ENCODE measurements at places on chromosomes 12 and 14.

DNA sequence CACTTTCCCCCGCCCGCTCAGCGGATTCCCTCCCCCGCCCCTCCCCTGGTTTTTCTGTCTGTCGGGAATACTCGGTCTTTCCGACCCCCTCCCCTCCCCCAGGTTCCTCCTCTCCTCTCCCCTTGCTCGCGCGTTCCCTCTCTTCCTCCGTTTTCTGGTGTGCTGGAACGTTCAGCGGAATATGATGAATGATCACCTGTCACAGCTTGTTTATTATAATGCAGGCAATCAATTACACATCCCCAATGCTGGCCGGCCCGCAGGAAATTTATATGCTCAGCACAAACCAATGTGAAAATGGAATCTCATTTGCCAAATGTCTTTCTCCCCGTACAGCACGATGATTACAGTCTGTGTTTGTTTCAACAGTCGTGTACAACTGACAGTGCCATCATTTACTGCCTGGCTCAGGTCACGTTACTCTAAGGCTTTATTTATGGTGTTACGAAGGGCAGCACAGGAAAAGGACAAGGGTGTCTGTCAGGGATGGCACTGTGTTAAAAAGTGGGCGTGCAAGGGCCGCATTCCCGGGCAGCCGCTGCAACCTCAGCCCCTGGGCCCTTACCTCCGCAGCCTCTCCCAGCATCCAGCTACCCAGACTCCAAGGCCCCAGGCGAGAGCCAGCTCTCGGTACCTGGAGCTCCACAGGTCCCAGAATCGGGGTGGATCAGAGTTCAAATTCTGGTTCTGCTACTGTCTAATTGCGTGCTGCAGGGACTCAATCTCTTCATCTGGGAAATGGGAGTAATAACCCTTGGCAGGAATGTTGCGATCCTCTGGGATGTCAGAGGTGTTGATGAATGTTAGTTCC, 24.7 kb upstream of the MAP1LC3B2 start:
- H3K4me1 ChIP-seq, result peaks cover 27% of the 10 kb centered on the region
- no peak overlapping the region for H3K27ac ChIP-seq
- no peaks in the 10 kb centered on the region for H3K36me3 ChIP-seq
- H3K4me3 ChIP-seq, result peak overlapping the region; percentile 66

- no peaks in the 10 kb centered on the region for H3K27me3 ChIP-seq
- H3K36me3 ChIP-seq, result peaks cover 22% of the 10 kb centered on the region
- peaks cover 31% of the 10 kb centered on the region for H3K4me1 ChIP-seq
- no peak overlapping the region for H3K27ac ChIP-seq
These were observed 4.8 kb downstream of the TXNDC16 start for GRCh38 chr14:52547526-52547925.

- no peak overlapping the region for H3K27ac ChIP-seq
- H3K36me3 ChIP-seq, result no peaks in the 10 kb centered on the region
- no peak overlapping the region for H3K4me3 ChIP-seq
- DNase-seq, result no peak
- H3K4me1 ChIP-seq, result no peaks in the 10 kb centered on the region
- H3K27me3 ChIP-seq, result peaks cover 11% of the 10 kb centered on the region
These were observed 150.7 kb upstream of the C14orf180 start for GRCh38 chr14:104428860-104429259.

- H3K27ac ChIP-seq, result no peak overlapping the region
- H3K27me3 ChIP-seq, result no peaks in the 10 kb centered on the region
- H3K4me3 ChIP-seq, result no peak overlapping the region
- H3K4me1 ChIP-seq, result no peaks in the 10 kb centered on the region
These were observed 67.8 kb downstream of the METTL25 start for GRCh38 chr12:82426081-82426480.

DNA sequence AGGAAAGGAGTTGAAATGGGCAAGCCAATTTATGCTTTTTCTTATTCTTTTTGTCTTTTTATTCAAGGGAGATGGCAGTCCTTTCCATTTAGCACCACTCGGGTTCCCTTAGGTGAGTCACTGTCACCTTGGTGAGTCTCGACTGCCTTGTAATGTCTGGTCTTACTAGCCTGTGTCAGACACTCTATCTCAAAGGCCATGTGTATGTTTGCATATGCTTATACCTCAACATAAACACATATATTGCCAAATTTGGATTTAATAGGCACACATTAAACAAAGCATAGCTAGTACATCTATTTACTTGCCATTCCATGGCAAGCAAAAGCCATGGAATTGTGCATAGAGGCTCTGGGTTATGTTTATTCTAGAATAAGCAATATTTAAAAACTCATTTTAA, 624.9 kb upstream of the FOXG1 start:
- no peak for DNase-seq
- no peaks in the 10 kb centered on the region for H3K36me3 ChIP-seq
- H3K4me1 ChIP-seq, result no peaks in the 10 kb centered on the region
- no peaks in the 10 kb centered on the region for H3K27me3 ChIP-seq
- H3K4me3 ChIP-seq, result no peak overlapping the region

- peaks cover 22% of the 10 kb centered on the region for H3K27me3 ChIP-seq
- no peak for DNase-seq
- H3K4me3 ChIP-seq, result no peak overlapping the region
- no peak overlapping the region for H3K27ac ChIP-seq
These were observed 4.4 kb upstream of the GALNT9 start for GRCh38 chr12:132333766-132334165.

DNA sequence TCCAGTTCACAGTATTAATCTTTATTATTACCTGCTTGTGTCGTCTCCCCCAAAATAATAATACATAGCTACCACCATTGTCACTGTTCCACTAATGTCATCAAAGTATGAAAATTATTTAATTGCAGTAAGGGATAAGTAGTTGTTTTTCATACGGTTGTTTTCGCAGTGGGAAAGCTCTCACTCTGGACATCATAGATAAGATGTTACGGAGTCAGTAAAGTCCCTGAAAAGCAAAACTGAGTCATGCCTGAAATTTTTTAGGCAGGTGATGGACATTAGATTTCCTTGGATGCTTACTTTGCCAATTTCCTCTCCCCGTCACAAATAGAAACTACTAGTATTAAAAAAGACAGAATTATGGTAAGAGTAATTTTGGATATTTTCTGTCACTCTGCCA, 13.2 kb downstream of the PNP start:
- no peak for DNase-seq
- H3K27me3 ChIP-seq, result no peaks in the 10 kb centered on the region
- peaks cover 36% of the 10 kb centered on the region for H3K4me1 ChIP-seq
- peaks cover 23% of the 10 kb centered on the region for H3K36me3 ChIP-seq
- no peak overlapping the region for H3K27ac ChIP-seq

GRCh38 chr14:56082880-56083279, 35.3 kb upstream of the PELI2 start:
- no peak for DNase-seq
- H3K4me3 ChIP-seq, result no peak overlapping the region
- H3K36me3 ChIP-seq, result no peaks in the 10 kb centered on the region
- H3K27me3 ChIP-seq, result peaks cover 22% of the 10 kb centered on the region
- H3K4me1 ChIP-seq, result no peaks in the 10 kb centered on the region

Data from activated naive CD4-positive, alpha-beta T cell treated with anti-CD3 and anti-CD28 coated beads, Interleukin-2, amount 10 ng/mL, durations not matched to agents 7 days and 5 days (primary cell).